ENCODE measurements at places on chromosomes 4 and X.

DNA sequence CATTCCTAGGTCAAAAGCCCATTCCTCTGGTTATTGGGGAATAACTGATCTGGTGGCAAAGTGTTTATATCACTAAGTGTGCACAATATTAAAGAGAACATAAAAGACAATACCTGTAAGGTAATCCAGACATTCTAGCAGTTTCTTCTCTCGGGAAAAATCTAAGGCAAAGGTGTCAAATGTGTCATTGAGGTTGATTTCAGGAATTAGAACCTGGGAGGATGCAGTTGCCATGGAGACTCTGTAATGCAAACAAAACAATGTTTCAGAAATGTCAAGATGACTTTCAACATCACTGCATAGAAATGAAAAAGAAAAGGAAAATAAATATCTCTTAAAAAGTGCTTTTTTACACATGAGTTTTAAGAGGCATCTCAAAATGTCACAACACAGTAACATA lies 145.9 kb downstream of the MID1 start:
- no peak for DNase-seq

DNA sequence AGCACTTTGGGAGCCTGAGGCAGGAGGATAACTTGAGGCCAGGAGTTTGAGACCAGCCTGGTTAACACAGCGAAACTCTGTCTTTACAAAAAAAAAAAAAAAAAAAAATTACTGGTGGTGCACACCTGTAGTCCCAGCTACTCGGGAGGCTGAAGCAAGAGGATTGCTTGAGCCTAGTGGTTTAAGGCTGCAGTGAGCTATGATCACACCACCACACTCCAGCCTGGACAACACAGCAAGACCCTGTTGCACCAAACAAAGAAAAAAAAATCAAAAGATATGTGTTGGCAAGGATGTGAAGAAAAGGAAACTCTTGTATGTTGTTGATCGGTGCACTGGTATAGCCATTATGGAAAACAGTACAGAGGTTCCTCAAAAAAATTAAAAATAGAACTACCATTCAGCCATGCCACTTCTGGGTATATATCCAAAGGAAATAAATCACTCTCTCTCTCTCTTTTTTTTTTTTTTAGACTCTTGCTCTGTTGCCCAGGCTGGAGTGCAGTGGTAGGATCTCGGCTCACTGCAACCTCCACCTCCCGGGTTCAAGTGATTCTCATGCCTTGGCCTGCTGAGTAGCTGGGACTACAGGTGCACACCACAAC lies 15.2 kb downstream of the SH3D19 start:
- DNase-seq = no peak

DNA sequence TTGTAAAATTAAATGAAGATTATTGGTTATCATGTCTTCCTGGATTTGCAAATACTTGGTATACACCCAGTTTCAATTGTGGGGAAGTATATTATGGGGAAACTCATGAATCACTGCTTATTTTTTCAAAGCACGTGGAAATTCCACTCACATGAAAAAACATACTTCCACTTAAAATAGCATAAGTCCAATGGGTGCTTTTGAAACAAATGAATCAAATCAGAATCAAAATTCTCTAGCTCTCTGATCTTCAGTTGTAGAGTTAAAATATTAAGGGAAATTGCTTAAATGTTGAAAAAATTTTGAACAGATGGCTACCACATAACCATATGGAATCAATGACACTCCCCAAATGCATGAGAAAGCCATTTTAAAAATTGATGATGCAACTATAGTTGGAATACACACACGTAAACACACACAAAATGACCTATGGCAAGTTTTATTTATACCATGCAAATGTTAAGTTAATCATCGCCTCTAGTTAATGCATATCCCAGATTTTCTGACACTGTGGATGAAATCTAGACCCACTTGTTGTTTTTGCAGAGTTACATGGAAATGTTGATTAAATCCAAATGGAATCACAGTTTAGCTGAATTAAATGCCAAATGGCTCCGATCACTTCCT lies 93.2 kb downstream of the ARSF start:
- DNase-seq = no peak

DNA sequence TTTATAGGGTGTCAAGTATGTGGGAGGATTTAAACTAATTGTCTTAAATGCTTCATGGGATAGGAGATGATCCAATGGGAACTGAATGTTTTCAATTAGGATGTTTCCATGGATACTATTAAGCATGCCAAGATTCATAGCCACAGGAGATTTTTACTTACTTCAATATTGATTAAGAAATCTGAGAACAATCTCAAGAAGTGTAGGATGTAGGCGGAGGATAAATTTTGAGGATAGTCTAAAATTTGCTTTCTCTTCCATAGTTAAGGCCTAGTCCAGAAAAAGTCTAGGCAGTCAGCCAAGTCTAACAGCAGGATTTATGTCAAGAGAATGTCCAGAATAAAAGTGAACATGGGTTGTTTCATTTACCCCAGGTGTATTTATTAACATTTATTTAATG lies 32.8 kb downstream of the REPS2 start:
- no peak for DNase-seq

DNA sequence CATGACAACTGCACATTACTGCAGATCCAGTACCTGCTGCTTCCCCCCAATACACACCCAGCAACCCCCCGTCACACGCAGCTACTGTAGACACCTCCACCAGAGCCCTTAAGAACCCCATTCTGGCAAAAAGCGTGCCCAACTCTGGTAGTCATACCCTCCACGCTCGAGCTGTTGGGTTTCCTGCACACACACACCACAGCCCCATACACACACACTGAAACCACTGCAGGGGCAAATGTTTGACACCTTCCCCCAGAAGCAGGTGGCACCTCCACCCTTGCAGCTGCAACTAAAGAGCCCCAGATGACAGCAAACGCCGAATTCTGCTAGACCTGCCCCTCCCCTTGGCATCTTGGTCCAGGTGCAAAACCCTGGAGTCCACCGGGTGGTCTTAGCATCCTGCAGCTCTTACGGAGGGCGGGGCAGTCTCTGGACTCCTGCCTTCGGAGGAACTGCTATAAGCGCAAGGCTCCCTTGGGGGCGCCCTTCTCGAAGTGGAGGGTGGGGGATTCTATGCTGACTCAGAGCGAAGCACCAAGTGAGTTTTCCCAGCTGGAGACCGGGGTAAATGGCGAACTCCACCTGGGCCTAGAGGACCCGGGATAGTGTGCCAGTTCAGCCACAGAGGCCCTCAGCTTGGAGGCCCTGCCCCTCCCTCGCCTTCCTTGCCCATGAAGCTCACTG lies 1.5 kb downstream of the FRMPD3 start:
- no peak for DNase-seq

GRCh38 chr4:180394312-180394711 lies 1848.9 kb upstream of the TENM3 start:
- DNase-seq = no peak

DNA sequence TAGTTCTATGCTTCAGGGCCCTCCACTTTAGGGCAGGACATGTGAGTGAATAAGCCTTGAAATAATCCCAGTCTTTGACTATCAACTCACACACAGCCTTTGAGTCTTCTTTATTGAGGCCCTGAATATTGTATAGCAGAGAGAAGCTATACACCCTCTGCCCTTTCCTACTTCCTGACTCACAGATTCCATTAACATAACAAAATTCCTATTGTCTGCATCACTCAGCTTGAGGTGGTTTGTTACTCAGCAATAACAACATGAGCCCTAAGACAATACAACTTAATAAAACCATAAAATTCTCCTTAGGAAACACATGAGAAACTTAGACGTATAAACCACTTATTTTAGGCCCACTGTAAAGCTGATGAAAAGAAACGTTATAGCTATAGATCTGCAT lies 680.3 kb upstream of the DIAPH2 start:
- DNase-seq = no peak

GRCh38 chr4:178387756-178388155 lies 945.5 kb upstream of the AGA start:
- DNase-seq = no peak

DNA sequence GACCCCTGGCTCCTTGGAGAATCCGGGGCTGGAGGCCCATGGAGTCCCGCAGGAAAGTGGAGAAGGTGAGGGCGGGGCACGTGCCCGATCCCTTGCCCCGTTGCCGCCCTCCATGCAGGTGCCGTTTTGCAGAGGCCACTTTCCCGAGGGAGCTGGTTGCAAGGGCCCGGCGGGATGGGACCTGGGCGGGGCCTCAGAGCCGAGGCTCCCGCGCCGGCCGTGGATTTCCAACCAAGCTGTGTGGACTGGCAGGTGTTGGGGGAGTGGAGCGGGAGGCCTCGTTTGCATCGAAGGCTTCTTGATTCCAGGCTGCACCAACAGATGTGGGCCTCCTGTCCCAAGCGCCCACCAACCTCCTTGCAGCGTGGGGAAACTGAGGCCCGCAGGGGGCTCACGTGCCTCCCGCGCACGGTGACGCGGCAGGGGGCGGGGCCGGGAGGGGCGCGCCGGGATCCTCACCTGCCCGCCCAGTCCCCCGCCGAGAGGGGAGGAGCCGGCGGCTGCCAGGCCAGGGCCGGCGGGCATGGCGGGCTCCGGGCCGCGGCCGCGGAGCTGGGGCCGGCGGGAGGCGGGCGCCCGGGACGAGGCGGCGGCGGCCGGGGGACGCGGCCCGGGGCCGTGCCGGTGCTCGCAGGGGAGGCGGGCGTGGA lies 24.9 kb downstream of the SH3BP2 start:
- DNase-seq = no peak
